ENCODE measurements at places on chromosomes 5 and 9.
A peak's percentile ranks its signal among the peaks of the same experiment; 100 is the strongest.

GRCh38 chr9:130815242-130815808 is 19.7 kb upstream of the ABL1 start:
- DNase-seq, result no peak

DNA sequence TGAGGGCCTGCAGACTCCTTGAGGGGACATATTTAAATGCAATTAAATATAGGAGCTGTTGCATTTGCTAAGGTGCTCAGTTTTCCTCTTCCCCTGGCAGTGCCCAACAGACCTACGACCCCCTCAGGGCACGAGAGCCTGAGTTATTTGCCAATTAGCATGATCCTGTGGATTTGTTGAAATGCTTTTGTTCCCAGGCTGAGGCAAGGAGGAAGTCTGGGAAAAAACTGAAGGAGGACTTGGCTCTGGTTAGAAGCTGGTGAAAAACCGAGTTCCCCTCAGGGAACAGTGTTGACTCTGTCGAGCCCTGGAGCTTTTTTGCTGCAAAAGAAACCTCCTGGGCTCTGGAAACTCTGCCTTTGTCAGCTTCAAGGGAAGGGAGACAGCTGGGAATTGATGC is 103.6 kb upstream of the SHB start:
- DNase-seq, result no peak

GRCh38 chr5:132873119-132873929 is at the start of gene LEAP2:
LEAP2 (plus strand) TSS chr5:132873668; CDS start chr5:132873695, 27 bp downstream.
- no peak for DNase-seq

GRCh38 chr5:1516615-1517601 is 6.9 kb downstream of the LPCAT1 start:
- peak; percentile 70 for DNase-seq

- no peak for DNase-seq
Observed at GRCh38 chr5:6543830-6544560, 88.8 kb downstream of the NSUN2 start.

DNA sequence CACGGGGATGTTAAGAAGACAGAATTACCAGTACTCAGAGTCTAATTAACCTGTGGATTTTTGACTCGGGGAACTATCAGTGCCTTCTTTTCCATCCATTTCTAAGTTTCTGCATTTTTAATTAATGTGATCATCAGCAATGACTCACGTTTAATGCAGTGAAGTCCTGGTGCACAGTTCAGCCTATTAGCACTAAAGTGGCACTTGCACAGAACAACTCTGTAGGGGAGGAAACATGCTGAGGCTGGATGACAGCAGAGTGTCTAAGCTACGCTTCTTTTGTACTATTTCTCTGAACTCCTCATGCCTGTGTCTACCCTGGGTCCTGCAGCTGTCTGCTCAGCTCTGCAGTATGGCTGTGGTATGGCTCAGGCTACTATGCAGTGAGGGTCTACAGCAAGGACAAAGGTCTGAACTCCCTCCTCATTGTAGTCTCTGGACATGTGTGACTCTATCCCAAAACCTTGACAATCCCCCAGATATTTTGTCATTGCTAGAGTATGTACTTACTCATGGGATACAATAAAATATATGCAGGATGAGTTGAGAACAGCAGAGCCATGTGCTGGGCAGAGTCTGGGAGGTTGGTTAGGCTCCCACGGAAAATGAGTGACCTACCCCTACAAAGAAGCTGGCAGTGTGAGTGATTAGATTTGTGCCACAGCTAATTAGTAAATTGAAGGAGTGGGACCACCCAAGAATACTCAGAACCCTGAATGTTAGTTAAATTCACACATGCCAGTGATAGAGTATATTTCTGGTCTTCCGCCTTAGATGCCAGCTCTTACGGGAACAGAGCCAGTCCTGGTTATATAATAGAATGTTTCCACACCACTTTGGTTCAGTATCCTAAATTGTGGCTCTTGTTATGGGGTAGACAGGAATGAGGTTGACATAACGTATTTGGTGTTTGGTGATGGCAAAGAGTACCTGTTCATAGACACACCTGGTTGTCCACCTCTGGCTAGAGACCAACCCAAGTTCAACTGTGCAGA is 148.0 kb downstream of the GHR start:
- no peak for DNase-seq

- no peak for DNase-seq
Observed at GRCh38 chr5:33049298-33049697, 338.2 kb downstream of the NPR3 start.

- peak; percentile 6 for DNase-seq
Observed at GRCh38 chr9:6552033-6552432, 93.5 kb downstream of the GLDC start.
